ENCODE measurements at places on chromosomes 11 and 22.

DNA sequence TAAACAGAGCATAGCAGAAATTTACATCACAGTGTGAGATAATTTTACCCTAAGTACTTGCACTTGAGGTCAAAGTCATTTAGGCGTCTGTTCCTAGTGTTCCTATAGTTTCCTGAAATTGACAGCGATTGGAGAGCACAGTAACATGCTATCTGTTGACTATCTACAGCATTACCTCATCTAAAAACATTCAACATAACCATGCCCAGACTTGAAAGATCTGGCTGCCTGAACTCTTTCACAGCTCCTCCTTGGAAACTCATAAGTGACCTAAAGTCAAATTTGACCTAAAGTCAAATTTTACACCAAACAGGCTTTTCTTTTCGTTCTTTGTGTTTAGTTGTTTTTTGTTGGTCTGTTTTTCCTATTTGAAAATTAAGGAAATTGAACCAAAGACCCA is 233.8 kb upstream of the UBASH3B start:
- no peak for DNase-seq

GRCh38 chr22:37819105-37819433 is 4.1 kb upstream of the GALR3 start:
- no peak for DNase-seq

GRCh38 chr11:101470881-101471520 is 112.8 kb downstream of the TRPC6 start:
- no peak for DNase-seq

DNA sequence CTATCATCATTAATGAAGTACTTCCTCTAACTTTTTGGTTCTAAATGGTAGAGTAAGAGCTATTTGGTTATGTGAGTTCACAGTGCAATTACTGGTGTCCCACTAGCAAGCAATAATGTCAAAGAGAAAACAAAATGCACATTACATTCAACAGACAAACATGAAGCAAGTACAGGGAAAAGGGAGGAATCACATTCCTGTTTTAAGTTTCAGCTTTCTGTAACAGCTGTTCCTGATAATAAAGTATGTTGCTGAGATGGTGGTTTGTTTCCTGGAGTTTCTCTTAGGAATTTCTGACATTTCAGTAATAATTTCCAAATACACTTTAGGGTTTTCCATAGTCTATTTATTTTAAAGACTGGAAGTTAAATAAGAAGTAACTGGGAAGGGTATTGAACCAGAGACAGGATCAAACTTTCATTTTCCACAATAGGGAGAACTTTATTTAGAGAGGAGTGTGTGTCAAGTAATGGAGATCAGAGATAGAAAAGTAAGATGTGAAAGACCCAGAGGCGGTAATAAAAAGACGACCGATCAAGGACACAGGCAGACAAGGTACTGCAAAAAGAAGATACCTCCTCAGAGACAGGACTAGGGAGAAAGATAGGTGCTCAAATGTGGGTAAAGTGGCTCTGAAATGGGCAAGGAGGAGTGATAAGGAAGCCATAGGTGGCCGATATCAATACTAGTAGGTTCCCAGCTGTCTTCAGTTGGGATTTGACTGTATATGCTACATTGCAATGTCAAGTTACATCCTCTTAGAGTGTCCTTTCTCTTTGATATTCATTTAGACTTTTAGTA is 20.8 kb upstream of the CLNS1A start:
- no peak for DNase-seq

- DNase-seq = no peak
These were observed 1.4 kb upstream of the VSIG10L2 start for GRCh38 chr11:125944350-125945010.

DNA sequence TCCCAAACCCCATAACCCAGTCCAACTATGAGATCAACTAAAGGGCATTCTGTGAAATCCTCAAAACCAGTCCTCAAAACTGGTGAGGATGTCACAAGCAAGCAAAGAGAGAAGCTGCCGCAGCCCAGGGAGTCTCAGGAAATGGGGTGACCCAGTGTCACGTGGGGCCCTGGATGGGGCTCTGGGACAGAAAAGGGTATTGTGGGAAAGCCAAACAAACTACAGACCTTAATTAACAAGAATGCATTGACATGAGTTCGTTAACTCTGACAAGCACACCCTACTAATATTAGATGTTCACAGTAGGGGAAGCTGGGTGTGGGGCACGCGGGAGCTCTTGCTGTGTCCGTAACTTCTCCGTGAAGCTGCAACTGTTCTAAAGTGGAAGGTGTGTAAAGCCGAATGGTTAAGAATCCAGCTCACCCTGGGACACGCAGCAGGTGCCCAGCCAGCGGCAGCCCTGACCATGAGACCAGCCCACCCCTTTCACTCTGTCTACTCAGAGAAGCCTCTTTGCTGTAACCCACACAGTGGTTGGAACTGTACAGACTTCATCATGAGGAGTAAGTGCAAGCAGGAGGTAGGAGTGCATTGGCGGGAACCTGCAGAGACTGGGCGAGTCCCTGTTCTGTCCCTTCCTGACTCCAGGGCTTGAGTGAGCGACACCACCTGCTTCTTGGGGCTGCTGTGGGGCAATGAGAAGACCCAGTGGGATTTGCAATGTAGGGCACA is 17.9 kb downstream of the LINC01488 start:
- no peak for DNase-seq

DNA sequence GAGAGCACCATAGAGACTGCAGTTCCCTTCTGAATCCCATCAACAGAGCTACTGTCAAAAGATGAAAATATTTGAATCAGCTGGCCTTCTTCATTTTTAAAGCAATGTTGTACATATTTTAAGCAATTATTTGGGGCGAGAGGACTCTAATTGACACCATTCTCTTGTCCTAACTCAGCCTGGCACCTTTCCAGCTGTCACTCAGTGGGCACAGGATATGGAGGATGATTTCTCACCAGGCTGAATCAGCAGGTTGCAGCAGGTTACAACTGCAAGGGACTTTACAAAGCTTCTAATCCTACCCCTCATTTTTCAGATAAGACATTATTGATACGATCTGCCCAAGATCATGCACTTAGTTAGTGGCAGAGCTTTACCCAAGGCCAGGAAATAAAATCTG is 11.9 kb upstream of the WT1 start:
- DNase-seq = no peak
